ENCODE measurements at places on chromosomes 2 and 18. TPM values are rescaled to one million over a fixed set of nuclear protein-coding genes. Genes with fewer than 3 reads are reported as not detected.

GCFC2 gene
- total RNA-seq = 12.7 TPM

NAGK gene
- 150 TPM for total RNA-seq

POTEJ gene
- total RNA-seq = not detected

PSTPIP2 gene
- total RNA-seq = 11.5 TPM

DNA sequence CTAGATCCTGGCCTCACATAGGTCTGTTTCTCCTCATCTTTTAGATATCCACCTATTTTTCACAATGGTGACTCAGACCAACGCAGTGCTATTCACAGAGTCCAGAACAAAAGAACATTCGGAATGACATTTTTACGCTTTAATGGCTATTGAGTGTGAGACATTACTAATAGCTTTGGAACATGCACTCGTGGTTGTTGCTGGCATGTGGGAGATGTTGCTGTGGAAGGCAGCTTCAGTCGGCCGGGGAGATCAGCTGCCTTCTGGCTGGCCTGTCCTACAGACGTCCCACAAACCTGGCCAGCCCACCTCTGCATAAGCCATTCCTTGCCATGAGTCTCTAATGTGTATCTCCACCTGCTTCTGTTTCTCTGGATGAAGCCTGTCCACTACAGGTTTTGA lies 3.4 kb downstream of the MBP start:
- peaks cover 4% of the 10 kb centered on the region for H3K27me3 ChIP-seq
- peaks cover 68% of the 10 kb centered on the region for H3K4me1 ChIP-seq
- DNase-seq = no peak
- H3K27ac ChIP-seq = no peak overlapping the region
- no peaks in the 10 kb centered on the region for H3K36me3 ChIP-seq

NPHP1 gene
- 6.8 TPM for total RNA-seq

DNA sequence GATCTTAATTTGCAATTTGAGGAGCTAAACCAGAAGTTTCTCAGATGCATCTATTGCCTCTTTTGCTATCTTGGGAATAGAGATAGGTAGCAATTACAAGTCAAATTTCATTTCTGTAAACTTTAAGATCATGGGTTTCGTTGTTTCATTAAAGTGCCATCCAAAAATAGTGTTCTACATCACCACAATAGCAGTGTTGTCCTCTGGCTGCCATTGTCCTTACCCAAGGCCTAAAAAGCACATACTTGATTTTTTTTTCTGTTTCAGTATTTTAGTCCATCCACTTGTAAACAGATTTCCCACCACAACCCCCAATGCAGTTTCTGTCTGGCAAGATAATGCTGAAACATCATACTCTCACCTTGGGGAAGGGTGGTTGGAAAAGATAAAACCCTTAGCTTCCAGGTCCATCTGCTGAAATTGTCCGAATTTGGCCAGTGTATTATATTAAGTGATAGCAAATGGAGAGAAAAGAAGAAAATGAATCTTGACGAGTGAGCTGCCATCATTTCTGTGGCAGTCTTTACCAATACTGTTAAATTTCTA lies 136.2 kb downstream of the LCLAT1 start:
- H3K27me3 ChIP-seq = no peaks in the 10 kb centered on the region
- no peaks in the 10 kb centered on the region for H3K36me3 ChIP-seq
- H3K27ac ChIP-seq = no peak overlapping the region
- H3K4me1 ChIP-seq = no peaks in the 10 kb centered on the region
- no peak overlapping the region for H3K4me3 ChIP-seq
- no peak for DNase-seq

All from lower lobe of right lung (tissue), 2 donors.